RCC 7860 (cell line): ENCODE measurements at places on chromosomes 1 and 21.

DNA sequence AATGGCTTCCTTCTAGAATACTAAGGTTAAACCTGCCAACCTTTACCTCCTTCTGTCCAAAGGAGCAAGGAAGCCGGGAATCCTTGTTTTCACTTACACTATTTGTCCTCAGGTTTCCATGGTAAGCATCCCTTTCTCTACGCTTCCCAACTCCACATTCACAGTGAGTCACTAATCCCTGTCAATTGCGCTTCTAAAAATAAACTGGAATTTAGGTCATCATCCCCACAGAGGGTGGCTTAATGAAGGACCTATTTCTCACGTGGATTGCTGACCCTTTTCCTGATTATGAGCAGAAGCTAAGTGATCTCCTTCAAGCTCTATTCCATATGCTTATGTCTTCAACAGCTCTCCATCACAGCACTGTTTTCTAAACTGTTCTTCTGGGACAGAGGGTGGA lies 39.9 kb upstream of the ABCA4 start:
- peak; percentile 72 for DNase-seq

DNA sequence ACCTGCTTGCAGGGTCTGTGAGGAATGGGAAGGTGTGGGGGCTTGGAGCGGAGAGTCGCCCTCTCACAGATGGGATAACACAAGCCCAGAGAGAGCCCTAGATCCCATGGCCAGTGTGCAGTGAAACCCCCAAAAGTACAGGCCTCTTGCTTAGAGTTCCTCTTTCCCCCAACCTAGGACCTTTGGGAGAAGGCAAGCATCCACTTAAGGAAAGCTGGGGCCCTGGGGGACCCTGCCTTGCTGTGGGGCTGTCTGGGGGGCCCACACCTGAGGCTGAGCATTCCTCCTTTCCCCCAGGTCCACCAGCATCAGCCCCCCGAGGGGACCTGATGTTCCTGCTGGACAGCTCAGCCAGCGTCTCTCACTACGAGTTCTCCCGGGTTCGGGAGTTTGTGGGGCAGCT lies 1.1 kb downstream of the VWA1 start:
- DNase-seq: no peak

- no peak for DNase-seq
Observed at GRCh38 chr1:207102659-207103058, 1.4 kb upstream of the C4BPA start.

DNA sequence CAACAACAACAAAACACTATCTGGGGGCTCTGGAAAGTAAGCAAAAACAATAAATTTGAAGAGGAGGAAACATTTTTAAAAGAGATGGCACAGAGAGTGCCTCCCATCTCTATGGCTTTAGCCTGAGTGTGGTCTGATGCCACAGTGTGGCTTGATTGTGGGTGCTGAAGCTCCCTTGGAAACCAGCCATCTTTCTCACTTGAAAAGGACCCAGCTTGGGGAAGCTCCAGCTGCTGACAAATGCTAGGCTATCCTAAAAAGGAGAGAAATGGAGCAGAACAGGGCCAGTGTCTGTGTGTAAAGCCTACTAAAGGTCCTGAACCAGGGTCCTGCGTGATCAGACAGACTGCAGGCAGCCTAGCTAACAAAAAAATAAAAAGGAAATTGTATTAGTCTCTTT lies 642.0 kb upstream of the PTBP2 start:
- DNase-seq: no peak

- DNase-seq: no peak
Observed at GRCh38 chr1:110786802-110787327, 86.1 kb upstream of the CD53 start.

DNA sequence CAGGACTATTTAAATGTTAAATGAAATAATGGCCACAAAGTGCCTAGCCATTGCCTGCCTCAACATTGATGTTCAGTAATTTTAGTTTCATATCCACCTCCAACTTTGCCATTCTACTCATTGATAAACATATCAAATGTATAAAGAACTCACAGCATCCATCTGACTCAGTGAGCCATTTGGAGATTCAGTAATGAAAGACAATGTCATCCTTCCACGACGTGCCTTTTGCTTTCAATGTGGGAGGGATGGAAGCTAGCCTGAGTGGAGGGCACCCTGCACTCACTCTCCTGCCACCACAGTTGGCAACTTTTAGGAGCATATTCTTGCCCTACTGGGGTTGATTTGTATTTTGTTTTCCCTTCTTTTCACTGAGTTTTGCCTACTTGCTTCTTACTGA lies 151.5 kb downstream of the GLUL start:
- DNase-seq: no peak

- no peak for DNase-seq
Observed at GRCh38 chr1:53241828-53242227, 3.5 kb upstream of the MAGOH start.

DNA sequence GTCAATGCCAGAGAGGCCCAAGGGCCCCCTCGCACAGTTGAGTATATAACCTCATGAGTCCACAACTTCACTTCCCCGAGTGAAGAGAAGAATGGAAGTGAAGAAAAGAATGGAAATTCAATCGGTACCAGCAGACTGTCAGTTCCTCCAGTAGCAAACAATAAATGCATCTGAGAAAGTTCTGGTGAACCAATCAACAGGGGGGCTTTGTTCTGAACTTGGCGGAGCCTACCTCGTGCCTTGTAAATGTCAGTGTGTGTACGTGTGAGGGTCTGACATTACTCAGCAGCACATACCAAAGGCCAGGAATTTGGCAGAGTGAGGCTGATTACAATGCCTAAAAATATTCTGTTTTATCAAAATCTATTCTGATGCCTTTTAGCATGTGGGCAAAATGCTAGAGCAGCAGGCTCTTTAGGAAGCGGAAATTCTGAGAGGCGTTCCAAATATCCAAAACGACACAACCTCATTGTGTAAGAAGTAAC lies 238.5 kb downstream of the LTN1 start:
- no peak for DNase-seq

DNA sequence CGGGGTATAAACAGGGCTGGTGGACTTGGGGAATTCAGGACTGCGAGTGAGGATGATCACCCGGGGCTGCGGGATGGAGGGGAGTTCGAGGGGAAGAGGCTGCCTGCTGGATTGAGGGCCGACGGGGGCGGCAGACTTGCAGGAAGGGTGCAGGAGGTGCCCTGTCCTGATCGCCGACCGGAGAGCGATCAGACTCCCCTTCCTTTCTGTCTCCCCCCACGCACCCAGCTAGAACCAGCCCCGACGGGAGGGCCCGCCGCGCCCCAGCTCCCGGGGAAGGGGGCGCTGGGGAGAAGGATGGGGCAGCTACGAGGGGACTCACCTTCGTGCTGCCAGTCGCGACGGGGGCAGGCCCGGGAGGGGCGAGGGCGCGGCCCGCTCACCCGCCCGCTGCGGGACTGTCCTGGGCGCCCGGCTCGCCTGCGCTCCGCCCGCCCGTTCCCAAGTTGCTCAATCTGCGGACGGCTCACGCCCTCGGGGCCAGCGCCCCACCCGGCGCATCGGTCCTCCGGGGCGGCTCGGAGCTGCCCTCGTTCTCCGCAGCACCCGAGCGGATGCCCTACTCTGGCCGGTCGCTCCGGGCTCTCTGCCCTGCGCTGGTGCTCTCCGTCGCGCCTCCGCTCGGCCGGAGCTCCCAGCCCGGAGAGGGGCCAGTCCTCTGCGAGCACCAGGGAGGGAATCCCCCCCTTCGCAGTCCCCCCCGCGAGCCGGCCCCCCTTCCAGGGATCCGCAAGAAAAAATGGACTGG lies at the start of gene RSPO1:
Gene RSPO1, minus strand, starts transcription at position 649 of the 748 bp plus-strand sequence. CDS start 5,231 bp downstream, outside the sequence.
- no peak for DNase-seq

DNA sequence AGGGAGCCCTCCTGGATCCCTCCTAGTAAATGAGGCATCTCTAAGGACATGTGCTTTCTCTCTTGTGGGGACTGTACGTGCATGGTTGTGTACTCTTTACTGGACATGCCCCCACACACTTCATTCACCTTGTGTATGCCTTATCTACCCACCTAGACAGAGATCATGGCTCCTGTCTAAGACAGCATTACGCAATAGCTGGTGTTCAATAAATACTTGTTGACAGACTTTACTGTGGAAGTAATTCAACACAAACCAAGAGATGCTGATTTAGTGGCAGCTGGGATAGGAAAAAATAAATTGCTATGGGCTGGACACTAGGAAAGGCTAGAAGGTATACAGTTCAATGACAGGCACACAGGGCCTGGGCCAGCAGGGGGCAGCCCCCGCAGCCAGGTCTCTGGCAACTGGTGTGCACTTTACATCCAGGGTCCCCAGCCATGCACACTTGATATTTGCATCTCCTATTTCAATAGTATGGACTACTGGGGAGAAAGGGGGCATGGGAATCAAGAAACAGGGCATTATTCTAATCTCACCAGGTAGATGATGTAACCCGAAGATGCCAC lies 24.2 kb downstream of the TRABD2B start:
- no peak for DNase-seq

GRCh38 chr1:41700581-41700980 lies 216.1 kb upstream of the EDN2 start:
- no peak for DNase-seq

DNA sequence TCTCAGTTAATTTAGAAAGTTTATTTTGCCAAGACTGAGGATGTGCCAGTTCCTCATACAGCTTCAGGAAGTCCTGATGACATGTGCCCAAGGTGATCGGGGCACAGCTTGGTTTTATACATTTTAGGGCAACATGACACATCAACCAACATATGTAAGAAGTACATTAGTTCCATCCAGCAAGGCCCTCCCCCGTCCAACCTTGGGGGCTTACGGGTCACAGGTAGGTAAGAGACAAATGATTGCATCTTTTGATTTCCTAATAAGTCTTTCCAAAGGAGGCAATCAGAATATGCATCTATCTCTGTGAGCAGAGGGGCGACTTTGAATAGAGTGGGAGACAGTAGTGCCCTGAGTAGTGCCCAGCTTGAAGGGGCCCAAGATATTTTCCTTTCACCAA lies 19.6 kb upstream of the HAO2 start:
- DNase-seq: no peak

- DNase-seq: peak; percentile 66
Observed at GRCh38 chr21:42337830-42338728, 12.7 kb downstream of the TFF2 start.

- peak; percentile 97 for DNase-seq
Observed at GRCh38 chr1:109821221-109821669, 57.5 kb upstream of the EPS8L3 start.

GRCh38 chr1:184025242-184025675 lies 12.3 kb downstream of the COLGALT2 start:
- DNase-seq: no peak

- no peak for DNase-seq
Observed at GRCh38 chr1:5954964-5955363, 37.3 kb downstream of the NPHP4 start.

DNA sequence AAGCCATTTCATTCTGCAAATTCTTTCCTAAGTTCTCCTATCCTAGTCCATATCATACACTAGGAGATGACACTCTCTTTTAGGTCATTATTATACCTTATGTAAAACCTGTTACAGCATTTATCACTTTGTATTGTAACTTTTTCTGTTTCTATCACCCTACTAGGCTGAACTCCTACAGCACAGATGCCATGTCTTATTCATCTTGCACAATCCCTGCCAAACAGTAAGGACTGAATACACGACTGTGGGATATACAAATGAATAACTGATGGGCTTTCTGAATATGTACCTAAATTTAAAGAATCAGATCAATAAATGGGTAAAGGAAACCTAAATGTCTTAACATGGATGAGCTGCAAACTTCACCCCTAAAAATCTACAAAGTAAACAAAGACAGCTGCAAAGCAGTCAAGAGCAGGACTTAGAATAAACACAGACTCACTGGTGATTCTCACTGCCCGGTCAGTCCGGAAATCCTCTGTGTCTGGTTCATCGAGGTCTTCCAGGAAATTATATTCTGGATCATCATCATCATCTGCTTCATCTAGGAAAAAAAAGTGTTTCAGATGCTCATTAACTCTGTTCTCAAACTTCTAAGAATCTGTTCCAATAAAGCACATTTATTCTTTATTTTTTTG lies 62.3 kb downstream of the GON4L start:
- no peak for DNase-seq

- DNase-seq: no peak
Observed at GRCh38 chr1:182280504-182280900, 111.1 kb downstream of the GLUL start.

DNA sequence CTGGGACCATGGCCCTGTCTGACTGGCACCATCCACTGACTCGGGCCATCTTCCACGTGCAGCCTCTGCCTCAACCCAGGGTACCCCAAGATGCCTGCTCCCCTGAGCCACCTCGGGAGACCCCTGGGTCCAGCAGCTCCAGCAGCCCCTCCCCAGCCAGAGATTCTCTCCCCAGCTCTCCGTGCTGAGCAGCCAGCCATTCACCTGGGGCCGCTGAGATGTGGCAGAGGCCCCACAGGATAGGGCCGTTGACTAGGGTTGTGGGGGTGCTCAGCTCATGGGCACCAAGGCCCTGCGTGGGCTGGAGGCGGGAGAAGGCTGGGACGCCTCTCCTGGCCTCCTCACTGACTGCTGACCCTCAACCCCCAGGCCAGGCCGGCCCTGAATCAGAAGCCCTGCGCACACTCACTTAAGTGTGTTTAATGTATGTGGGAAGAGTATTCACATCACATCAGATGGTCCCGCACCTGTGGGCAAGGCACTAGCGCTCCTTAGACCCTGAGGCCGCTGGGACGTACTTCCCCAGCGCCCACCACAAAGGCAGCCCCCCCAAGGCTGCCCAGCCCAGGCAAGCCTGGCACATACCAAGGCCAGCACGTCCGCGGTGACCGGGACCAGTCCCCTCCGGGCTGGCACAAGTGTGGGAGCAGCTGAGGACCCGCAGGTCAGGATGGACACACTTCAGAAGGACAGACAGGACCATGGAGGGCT lies 27.8 kb downstream of the SLC19A1 start:
- DNase-seq: no peak

DNA sequence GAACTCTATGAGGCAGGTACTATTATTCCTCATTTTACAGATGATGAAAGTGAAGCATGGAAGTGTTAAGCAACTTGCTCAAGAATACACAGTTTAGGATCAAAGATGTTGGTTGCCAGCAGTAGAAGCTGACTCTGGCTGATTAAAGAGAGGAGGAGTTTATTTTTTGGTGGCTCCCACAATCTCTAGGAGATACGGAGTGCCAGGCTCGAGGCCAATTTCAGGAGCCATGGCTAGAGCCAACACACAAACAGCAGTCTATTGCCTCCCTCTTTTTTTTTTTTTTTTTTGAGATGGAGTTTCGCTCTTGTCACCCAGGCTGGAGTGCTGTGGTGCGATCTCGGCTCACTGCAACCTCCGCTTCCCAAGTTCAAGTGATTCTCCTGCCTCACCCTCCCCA lies 19.6 kb downstream of the TTF2 start:
- no peak for DNase-seq

DNA sequence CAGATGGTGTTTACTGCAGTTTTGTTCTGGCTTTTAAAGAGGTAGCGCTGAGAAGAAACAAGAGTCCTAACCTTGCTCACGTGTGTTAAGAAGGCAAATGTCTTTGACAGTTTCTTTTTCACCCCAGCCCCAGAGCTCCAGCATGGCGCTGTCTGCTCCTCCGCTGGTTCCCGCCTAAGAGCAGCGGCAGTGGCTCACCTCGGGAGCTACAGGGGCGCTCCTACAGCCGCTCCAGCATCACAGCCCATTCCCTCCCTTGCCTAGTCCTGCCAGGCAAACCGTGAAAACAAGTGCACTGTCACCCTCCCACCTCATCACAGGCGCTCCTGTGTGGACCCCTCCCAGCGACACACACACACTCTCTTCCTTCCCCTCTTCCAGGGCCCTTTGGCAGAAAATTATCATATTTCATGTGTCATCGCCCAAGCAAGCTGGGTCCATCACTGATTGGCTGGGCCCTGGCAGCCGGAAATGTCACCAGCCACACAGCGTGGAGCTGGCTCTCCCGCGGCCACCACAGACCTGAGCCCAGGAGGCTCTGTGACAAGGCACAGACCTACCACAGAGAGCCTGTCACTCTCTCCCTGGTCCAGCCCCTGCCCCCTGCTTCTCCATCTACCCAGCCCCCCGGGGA lies 1.2 kb upstream of the HIVEP3 start:
- DNase-seq: peak; percentile 68

- DNase-seq: peak; percentile 69
Observed at GRCh38 chr21:15932726-15933125, 202.9 kb downstream of the USP25 start.
